Fibroblast of upper back skin (primary cell): ENCODE measurements at places on chromosomes 4 and X.

- DNase-seq = no peak
Observed at GRCh38 chrX:54029529-54030143, 14.6 kb downstream of the PHF8 start.

GRCh38 chrX:133745349-133745748 is 240.0 kb downstream of the GPC3 start:
- no peak for DNase-seq

GRCh38 chr4:98673288-98673644 is 14.9 kb upstream of the TSPAN5 start:
- no peak for DNase-seq

- no peak for DNase-seq
Observed at GRCh38 chr4:163558539-163559044, 64.1 kb downstream of the TMA16 start.

GRCh38 chr4:83128240-83128929 is 13.9 kb upstream of the PLAC8 start:
- DNase-seq = peak; percentile 91

GRCh38 chrX:154354013-154354412 is 20.4 kb downstream of the FLNA start:
- DNase-seq = no peak

DNA sequence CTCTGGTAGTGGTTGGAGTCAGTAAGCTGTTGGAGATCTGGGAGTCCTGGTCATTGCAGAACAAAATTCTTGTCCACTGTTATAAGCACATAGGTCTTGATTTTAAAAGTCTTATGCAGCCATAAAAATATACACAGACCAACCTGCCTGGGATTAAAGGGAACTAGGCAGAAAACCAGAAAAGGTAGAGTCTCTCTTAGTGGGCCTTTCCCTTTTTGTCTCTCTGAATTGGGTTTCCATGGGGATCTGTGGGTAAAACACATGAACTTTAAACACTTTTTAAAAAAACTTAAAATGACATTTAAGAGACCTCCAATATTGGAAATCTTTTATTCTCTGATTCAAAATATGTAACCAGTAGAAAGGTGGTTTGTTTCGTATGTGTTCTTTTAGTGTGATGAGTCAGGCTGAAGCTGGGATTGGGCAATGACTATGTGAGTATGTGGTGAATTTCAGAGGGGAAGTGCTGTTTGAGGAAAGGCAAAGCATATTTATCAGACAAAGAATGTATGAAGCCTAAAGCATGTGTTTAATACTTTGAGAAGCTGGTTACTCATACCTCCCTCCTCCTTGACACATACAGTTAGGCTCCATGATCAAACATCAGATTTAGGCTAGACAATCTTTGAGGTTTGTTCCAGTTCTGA is 29.6 kb downstream of the SLC16A2 start:
- peak; percentile 93 for DNase-seq

GRCh38 chr4:98515470-98515809 is 143.0 kb downstream of the TSPAN5 start:
- no peak for DNase-seq

- no peak for DNase-seq
Observed at GRCh38 chrX:41332408-41333002, 1.5 kb upstream of the DDX3X start.

- DNase-seq = no peak
Observed at GRCh38 chr4:48275686-48276085, 6.0 kb upstream of the TEC start.

GRCh38 chr4:972651-973424 is 531 bp downstream of the DGKQ start:
- DNase-seq = peak; percentile 5

DNA sequence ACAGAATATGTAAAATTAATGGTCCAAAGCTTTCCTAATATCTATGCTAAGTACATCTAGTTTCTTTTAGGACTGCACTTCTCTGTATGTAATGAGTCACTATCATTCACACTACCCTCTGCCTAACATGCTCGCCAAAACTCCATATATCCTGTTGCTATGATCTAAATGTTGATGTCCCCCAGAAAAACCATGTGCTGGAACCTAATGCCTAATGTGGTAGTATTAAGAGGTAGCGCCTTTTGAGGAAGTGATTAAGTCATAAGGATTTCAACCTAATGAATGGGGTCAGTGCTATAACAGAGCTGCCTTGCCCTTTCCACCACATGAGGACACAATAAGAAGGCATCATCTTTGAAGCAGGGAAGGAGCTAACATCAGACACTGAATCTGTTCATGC is 34.9 kb upstream of the NFKB1 start:
- peak; percentile 14 for DNase-seq

DNA sequence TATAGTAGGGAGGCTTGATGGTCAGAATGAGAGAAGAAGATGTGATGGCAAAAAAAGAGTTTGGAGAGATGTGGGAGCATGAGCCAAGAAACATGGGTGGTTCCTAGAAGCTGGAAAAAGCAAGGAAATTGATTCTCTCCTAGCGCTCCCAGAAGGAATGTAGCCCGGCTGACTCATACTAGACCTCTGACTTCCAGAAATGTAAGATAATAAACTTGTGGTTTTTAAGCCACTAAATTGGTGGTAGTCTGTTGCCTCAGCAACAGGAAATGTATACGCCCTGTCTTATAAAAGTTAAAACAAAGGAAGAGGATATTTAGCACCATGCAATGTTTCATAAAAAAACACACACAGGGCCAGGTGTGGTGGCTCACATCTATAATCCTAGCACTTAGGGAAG is 182.7 kb upstream of the PCDH7 start:
- DNase-seq = peak; percentile 91

DNA sequence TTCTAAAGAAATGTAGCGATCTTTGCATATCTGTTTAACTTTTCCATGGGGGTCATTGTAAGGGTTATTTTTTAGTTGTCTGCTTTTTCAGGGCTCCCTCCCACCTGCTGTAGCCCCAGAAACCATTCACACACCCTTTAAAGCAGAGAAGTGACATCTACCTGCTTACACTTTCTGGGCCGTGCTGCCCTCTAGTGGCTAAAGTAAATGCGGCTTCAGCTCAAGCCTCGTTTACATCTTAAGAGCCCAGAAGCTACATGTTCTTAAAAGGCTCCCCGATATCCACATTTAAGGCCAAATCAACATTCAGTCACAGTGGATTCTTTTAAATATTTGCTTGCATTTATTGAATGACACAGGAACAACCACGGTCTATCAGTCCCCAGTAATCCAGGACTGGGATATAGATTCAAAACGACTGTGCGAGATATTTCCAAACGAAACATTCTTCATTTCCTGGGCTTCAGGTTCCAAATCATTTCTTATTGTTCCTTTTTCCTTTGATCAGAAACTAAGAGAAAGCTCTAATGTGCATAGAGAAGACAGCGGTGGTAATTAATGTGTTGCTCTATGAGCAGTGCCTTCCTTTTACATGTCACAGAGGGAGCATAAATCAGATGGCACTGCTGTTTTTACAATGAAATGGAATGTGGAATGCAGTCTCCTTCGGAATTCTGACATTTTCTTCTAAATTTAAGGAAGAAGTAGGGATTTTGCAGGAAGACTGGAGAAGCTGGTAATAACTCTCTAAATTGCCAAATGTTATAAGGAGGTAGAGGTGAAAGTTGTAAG is 119.9 kb downstream of the RASGEF1B start:
- peak; percentile 72 for DNase-seq

DNA sequence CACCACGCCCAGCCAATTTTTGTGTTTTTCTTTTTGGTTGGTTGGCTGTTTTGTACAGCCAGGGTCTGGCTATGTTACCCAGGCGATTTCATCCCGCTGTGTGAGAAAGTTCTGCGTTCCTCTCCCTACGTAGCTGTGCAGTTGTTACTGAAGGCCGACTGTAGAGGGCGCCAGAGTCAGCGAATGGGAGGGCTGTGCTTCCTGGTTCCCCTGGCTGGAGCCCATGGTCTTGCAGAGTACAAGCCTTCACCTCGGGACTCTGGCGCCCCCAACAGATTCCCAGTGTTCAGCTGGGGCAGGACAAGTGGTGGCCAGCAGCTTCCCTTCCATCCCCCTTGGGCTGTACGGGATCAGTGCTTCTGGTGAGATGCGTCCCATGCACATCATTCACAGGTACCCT is 5.6 kb upstream of the CT45A1 start:
- no peak for DNase-seq

GRCh38 chrX:156005144-156005543 is 7.6 kb downstream of the IL9R start:
- DNase-seq = no peak

DNA sequence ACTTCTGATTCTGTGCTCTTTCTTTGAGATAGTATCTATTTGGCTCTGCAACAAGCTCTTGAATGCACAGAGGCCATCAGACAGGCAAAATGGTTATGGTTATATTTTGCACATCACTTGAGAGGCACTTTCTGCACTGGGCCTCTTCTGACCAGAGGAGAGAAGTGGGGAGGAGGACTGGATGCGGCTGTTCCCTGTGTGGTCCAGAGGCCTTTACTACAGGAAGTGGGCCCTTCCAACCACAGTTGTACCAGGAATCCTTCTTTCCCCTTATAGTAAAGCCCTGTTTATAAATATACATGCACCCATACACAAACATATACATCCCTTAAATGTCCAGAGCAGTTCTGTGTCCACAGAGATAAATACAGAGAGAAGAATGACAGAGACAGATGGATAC is 182.7 kb upstream of the HHIP start:
- DNase-seq = no peak

DNA sequence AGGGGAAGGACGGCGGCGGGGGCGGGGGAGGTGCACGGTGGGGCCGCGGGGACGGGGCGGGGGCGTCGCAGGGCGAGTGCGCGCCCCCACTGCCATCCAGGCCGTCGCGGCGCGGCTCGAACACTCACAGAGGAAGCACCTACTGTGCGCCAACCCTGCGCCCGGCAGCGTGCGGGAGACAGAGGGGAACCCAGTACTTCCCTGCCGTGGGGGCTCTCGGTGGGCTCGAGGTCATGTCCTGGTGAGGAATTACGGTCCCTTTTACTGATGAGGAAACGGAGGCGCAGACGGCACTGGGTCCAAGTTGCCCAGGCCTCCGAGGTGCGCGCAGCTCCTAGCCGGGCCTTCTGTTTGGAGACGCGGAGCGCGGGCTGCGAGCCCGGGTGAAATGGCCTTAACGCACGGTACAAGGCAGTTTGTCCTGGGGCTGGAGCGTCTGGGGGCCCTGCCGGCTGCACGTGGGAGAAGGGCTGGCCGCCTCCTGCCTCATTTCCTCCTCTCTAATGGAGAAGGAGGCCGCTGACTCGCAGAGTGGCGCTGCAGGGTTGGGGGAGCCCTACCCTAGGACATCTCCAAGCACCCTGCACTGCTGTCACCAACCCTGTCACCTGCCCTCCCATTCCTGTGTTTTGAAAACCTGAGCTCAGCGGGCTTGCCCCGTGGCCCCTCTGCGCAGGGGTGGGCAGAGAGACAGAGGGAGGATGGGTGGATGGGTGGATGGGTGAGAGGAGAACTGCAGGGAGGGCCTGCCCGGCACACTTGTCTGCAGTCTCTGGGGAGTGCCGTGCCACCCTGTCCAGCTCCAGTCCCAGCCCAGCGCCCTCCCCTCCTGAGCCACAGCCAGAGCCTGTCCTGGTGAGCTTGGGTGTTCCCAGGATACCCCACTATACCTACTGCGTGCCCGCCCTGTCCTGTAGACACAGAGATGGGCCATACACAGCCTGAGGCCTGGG is 106.0 kb downstream of the ADRA2C start:
- DNase-seq = no peak

GRCh38 chr4:145271194-145271593 is 90.8 kb upstream of the OTUD4 start:
- no peak for DNase-seq

DNA sequence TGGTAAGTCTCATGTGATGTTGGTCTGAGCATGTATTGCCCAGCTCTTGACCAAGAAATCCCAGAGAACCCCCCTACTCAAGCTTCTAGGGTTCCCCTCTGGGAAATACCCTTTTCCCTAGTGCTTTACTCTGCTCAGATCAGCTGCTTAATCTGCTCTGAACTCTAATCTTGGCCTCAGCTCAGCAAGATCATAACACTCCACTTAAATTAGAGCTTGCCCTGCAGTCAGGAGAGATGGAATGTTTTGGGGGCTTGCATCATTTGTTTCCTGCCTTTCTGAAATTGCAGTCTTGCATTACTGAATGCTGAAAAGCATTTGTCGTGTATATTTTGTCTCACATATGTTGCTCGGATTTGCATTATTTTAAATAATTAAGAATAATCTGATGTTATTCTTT is 1153.6 kb downstream of the FSTL5 start:
- no peak for DNase-seq

DNA sequence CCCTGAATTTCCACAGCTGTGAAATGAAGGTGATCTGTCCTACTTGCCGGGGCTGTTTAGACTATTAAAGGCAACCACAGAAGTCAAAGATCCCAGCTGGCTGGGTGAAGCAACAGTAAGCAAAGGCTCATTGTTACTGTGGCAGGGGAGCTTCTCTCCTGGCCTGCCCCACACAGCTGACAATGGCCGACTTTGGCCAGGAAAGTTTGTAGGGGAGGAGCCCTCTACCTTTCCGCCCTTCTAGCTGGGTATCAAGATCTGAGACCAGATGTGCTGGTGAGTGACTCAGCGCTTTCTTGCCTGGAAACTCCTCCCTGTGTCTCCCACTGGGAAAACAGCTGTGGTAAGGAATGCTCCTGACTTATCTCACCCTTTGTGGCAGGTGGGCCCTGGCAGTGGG is 21.1 kb downstream of the RASSF6 start:
- DNase-seq = peak; percentile 61

- no peak for DNase-seq
Observed at GRCh38 chr4:81494031-81494431, 22.3 kb upstream of the RASGEF1B start.

DNA sequence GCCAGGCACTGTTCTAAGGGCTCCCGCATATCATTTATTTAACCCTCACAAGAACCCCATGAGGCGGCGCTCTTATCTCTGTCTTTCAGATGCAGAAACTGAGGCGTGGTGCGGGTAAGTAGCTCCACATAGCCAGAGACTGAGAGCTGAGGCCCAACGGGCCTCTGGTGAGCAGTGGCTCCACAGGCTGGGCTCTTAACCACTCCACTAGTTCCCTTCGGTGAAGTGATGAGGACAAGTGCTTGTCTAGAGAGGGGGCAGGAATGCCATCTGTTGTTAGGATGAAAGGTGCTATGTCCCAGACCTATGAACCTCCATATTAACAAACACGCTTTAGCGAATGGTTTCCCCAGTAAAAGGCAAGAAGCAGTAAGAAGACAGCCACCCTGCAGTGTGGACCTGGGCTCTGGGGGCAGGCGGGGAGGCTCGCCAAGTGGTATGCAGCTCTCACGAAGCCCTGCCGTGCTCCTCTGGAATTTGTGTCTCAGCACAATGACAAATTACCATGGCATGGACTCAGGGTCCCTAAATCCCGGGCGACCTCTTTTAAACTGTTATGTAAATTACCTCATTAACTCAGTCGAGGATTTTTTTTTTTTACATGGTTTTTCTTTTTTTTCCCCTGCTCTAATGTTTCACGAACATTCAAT is 20.9 kb upstream of the S100G start:
- DNase-seq = no peak

GRCh38 chrX:53599781-53600396 is 86.6 kb downstream of the HUWE1 start:
- DNase-seq = no peak

- no peak for DNase-seq
Observed at GRCh38 chrX:53713987-53714579, 27.6 kb upstream of the HUWE1 start.
